ENCODE measurements at places on chromosomes 2 and 18. TPM values are rescaled to one million over a fixed set of nuclear protein-coding genes. Genes with fewer than 3 reads are reported as not detected.

DNA sequence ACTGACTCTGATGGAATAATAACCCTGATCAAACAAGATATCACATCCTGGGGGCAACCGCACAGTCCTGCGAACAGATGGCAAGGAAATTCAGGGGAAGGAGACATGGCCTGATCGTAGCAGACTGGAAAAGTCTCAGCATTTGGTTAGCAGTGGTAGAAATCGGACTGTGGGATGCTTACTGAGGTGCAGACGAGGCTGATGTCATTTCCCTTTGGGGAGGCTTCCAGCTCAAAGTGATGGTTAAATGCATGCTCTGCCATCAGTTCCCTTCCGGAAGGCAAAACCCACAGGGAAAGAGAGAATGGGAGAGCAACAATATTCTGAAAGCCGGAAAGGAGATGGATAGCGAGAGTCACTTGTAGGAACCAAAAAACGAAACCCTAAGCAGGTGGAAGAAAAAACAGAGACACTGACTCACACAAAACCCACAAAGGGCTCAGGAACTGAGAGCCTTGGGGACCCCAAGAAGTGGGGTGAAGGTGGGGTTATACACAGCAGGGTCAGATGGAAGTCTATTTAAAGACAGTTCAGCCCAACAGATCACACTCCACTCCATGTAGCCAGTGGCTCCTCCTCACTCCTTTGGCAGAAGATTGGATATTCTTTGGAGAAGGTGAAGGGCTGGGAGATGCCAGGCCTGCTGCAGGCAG, 93.1 kb downstream of the INPP5D start:
- peaks cover 15% of the 10 kb centered on the region for H3K4me1 ChIP-seq
- no peak for DNase-seq
- peak overlapping the region; percentile 48 for H3K4me3 ChIP-seq
- peaks cover 1% of the 10 kb centered on the region for H3K27me3 ChIP-seq

DNA sequence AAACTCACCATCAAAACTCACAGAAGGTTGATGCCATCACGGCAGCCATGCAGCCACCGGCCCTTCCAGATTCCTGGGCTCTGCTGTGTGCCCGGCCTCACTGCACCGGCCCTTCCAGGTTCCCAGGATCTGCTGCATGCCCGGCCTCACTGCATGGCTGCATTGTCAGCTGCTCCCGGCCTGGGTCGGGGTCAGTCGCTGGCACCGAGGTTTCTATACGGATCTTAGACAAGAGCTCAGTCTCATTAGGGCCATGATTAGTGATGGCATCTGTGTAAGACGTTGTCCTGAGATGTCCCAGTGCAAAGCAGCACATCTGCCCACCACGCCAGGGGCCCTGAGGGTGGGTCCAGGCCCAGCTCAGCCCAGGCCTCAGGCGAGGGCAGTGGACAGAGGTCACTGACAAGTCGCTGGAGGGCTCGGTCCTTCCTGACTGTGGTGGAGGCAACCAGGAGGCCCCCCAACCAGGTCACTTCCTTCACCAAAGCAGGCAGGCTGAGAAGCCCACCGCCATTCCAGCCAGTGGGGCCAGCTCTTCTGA, 29.4 kb downstream of the TMEM18 start:
- no peaks in the 10 kb centered on the region for H3K4me1 ChIP-seq
- no peak overlapping the region for H3K4me3 ChIP-seq

DNA sequence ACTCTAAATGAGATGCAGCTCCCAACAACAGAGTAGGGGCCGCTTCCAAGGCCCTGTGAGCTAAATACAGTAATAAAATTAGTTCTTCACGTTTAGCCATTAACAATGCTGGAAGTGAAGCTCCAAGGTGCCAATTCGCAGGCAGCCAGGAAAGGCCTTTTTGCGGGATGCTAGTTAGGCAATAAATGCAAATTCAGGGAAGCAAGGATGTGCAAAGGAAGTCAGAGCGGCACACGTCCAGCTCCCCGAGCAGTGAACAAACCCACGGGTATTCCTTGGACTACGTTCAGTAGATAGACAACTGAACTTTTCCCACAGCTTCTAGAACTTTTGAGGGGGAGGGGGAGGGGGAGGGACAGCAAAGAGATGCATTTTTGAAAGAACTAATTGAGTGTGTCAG, 6.9 kb downstream of the ZNF516 start:
- peaks cover 15% of the 10 kb centered on the region for H3K27me3 ChIP-seq
- H3K4me1 ChIP-seq: peaks cover 40% of the 10 kb centered on the region
- no peak for DNase-seq
- H3K27ac ChIP-seq: peak overlapping the region; percentile 78
- H3K4me3 ChIP-seq: no peak overlapping the region

GRCh38 chr2:101882769-101883307, 108.9 kb upstream of the IL1R2 start:
- H3K4me1 ChIP-seq: peaks cover 2% of the 10 kb centered on the region
- no peak overlapping the region for H3K4me3 ChIP-seq
- peaks cover 7% of the 10 kb centered on the region for H3K27me3 ChIP-seq
- no peak for DNase-seq
- peaks cover 56% of the 10 kb centered on the region for H3K36me3 ChIP-seq

- DNase-seq: no peak
- peaks cover 9% of the 10 kb centered on the region for H3K27me3 ChIP-seq
- no peak overlapping the region for H3K4me3 ChIP-seq
- peaks cover 2% of the 10 kb centered on the region for H3K4me1 ChIP-seq
- no peaks in the 10 kb centered on the region for H3K36me3 ChIP-seq
Measured at GRCh38 chr2:240912878-240913809, 7.0 kb downstream of the CROCC2 start.

DNA sequence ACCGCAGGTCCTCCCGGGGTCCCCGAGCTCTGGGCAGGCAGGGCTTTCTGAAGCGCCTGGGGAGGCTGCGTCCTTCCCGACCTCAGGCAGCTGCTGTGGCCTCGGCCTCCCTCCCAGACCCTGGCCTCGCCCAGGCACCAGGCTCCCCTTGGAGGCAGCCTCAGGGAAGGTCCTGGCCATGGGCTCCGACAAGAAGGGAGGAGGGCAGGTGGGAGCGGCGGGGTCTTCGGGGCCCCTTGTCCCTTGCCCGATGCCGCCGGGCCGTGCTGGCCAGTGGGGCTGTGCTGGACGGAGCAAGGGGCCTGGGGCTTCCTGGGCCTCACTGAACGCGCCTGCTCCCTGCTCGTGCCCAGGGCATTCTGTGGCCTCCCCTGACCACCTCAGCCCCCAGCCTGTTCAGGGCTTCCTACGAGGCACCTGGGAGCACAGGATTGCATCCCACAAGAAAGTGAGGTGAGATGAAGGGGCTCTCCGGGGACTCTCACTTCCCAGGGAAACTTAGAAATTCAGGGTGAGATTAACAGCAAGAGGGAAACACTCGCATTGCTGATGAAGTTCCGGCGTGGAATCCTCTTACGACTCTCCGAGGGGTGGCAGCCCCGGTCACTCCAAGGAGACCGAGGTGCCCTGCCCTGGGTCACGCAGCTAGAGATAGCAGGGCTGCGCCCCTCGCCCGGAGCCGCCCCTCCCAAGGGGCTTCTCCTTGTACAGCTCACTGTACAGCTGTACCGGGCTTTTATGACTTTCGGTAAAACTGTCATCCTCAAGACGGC, 778 bp downstream of the MFSD2B start:
- no peaks in the 10 kb centered on the region for H3K36me3 ChIP-seq
- peaks cover 15% of the 10 kb centered on the region for H3K4me1 ChIP-seq
- H3K27ac ChIP-seq: no peak overlapping the region
- no peak for DNase-seq

DNA sequence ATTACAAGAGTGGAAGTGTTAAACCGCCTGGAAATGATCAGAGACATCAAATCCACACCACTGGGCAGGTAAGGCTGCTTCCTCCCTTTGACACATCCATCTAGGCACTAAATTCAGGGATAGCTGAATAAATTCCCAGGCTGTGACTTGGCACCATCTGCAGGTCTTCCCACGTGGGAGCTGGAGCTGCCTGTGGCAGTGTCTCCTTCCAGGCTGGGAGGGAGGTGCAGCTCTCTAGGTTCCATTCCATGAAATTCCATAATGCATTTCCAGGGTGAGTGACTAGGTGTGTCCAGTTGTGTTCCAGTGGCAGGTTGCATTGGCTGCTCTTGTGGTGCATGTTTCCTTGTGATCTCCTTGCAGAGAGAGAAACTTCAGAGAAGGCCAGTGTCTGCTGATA, 188.9 kb upstream of the CXCR4 start:
- peaks cover 10% of the 10 kb centered on the region for H3K4me1 ChIP-seq
- no peaks in the 10 kb centered on the region for H3K36me3 ChIP-seq
- no peak overlapping the region for H3K27ac ChIP-seq
- no peak overlapping the region for H3K4me3 ChIP-seq

- peaks cover 18% of the 10 kb centered on the region for H3K4me1 ChIP-seq
- no peak overlapping the region for H3K4me3 ChIP-seq
- H3K27ac ChIP-seq: no peak overlapping the region
- H3K36me3 ChIP-seq: no peaks in the 10 kb centered on the region
- no peaks in the 10 kb centered on the region for H3K27me3 ChIP-seq
Measured at GRCh38 chr18:58350526-58350925, 278.4 kb downstream of the ALPK2 start.

ZBTB7C gene
- 0.67 TPM for total RNA-seq

GRCh38 chr2:1026141-1026540, 75.5 kb downstream of the SNTG2 start:
- no peak overlapping the region for H3K27ac ChIP-seq
- no peak for DNase-seq
- H3K36me3 ChIP-seq: peaks cover 4% of the 10 kb centered on the region
- H3K4me3 ChIP-seq: no peak overlapping the region
- H3K27me3 ChIP-seq: peaks cover 1% of the 10 kb centered on the region

DNA sequence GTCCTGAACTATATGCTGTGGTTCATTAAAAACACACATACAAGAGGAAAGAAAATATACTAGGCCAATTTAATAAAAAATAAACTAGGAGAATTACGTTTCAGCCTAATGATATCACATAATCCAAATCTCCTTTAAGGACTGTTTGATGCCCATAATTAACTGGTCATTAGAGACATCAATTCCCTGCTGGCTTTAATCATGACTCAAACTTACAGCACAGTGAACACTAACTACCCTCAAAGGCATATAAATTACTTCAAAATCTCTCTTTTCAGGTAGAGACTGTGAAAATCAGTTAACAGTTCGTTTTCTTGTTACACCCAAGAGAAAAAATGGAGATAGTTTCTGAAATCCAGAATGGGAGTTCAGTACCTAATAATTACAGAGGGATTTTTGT, 567.4 kb downstream of the CBLN2 start:
- H3K4me1 ChIP-seq: no peaks in the 10 kb centered on the region
- H3K27ac ChIP-seq: no peak overlapping the region
- H3K27me3 ChIP-seq: no peaks in the 10 kb centered on the region
- H3K4me3 ChIP-seq: no peak overlapping the region
- H3K36me3 ChIP-seq: peaks cover 3% of the 10 kb centered on the region

All from endothelial cell (in vitro differentiated cells).